ENCODE measurements at places on chromosomes 7 and 10.

DNA sequence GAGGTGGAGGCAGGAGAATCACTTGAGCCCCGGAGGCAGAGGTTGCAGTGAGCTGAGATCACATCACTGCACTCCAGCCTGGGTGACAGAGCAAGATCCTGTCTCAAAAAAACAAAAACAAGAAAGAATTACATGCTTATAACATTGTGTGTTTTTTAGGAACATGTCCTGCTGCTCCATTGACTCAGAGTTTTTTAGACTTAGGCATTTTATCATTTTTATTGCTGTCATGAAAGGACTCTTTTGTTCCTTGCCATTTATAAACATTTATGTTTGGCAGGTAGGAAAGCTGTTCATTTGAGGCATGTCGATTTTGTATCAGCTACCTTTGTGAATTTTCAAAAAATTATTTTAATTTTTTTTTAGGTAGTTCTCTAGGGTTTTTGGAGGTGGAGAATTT is 20.3 kb downstream of the COL26A1 start:
- ATAC-seq, result no peak

DNA sequence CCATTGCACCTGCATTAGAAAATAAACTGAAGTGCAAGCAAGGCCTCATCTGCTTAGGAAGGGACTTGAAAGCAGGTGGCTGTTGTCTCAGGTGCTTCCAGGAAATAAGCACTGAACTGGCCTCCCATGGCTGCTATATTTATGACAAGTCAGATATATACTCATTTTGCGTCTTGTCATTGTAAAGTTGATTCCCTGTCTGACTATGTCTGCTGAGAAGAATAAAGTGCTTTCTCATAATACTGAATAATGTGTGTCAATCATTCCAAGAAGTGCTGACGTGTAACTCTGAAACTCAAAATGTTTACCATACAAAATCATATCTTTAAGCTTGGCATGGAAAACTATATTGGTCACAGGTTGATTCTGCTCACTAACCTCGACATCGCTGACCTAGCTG is 44.9 kb upstream of the SVOPL start:
- ATAC-seq, result no peak

- ATAC-seq, result peak; percentile 20
These were observed 135.3 kb upstream of the FAM20C start for GRCh38 chr7:57071-57470.

- ATAC-seq, result no peak
These were observed 120.3 kb downstream of the ANLN start for GRCh38 chr7:36509962-36510361.

- no peak for ATAC-seq
These were observed 139.2 kb downstream of the C10orf105 start for GRCh38 chr10:71580415-71580814.

GRCh38 chr7:94174956-94175355 is 170.8 kb upstream of the BET1 start:
- ATAC-seq, result no peak

GRCh38 chr10:80318742-80319141 is 29.3 kb upstream of the MAT1A start:
- no peak for ATAC-seq

- ATAC-seq, result no peak
These were observed 173.5 kb downstream of the SEMA3E start for GRCh38 chr7:83475420-83475819.

GRCh38 chr7:154532771-154533170 is 470.2 kb downstream of the PAXIP1 start:
- ATAC-seq, result no peak

GRCh38 chr10:58394471-58394870 is 9.3 kb downstream of the TFAM start:
- ATAC-seq, result no peak

GRCh38 chr7:49773218-49773935 is at the start of gene VWC2:
TSS of gene VWC2 (plus strand) at chr7:49773638. CDS start at chr7:49775436, 1,798 bp downstream.
- ATAC-seq, result no peak

GRCh38 chr7:74606101-74606908 is 51.2 kb upstream of the GTF2I start:
- peak; percentile 48 for ATAC-seq

DNA sequence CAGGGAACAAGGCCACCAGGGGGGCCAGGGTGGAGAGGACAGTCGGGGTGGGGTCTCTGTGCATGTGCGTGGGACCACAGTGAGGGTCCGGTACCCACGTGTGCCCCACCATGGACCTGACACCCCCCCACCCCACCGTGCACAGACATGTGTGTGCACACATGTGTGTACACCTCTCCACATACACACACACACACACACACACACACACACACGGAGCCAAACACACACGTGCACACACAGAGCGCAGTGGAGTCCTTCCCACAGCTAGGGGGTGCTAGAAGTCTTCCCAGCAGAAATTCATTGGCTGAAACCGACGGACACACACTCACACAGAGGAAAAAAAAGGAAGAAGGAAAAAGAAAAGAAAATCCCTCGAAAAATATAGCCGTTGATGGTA is 42.8 kb upstream of the GNA12 start:
- ATAC-seq, result peak; percentile 30

- no peak for ATAC-seq
These were observed 284 bp downstream of the CXCL12 start for GRCh38 chr10:44384601-44385025.

DNA sequence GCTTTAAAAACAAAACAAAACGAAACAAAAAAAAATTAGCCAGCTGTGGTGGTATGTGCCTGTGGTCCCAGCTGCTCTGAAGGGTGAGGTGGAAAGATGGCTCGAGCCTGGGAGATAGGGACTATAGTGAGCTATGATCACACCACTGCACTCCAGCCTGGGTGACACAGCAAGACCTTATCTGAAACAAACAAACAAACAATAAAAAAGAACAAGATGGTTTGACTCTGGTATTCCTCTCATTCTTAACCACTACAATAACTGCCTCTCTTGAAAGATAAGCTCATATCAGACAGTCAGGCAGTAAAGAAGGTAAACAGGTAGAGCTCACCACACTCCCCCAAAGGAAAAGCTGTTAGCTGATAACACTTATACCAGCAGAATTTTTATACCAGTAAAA is 14.1 kb upstream of the DUSP5 start:
- ATAC-seq, result no peak

DNA sequence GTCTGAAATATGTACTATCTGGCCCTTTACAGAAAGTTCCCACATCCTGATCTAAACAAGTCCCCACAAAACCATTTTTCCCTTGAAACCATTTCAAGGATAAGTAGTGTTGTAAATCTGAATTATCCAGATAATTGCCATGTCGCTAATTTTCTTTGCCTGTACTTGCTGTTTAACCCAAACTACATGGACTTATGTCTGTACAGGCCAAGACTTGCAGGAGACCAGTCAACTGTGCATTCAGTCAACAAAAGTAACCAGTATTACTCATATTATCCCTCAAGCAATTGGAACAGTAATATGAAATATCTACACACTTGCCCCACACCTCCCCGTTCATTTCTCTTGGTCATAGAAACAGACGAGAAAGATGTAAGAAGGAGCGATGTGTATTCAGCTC is 347.8 kb upstream of the NFE2L3 start:
- no peak for ATAC-seq

- no peak for ATAC-seq
These were observed 38.5 kb downstream of the GHRHR start for GRCh38 chr7:31002256-31002655.

DNA sequence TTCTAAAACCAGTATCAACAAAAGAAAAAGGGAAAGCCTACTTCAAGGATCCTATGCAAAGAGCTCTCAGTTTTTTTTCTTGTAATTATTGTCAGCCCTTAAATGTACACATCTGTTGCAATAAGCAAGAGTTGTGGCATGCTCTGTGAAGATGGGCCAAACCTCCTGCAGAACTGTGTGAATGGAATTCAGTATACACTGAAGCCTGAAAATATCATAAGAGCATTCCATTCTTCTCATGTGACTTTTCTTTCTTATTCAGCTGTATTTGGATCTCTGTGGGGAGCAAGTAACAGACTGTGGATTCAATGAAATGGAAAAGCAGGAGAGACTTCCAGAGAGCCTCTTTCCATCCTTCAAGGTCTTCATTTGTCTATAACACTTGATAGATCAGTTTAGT is 130.7 kb downstream of the SAMD9 start:
- ATAC-seq, result no peak

- peak; percentile 61 for ATAC-seq
These were observed 185.2 kb upstream of the VIPR2 start for GRCh38 chr7:159329818-159330378.

DNA sequence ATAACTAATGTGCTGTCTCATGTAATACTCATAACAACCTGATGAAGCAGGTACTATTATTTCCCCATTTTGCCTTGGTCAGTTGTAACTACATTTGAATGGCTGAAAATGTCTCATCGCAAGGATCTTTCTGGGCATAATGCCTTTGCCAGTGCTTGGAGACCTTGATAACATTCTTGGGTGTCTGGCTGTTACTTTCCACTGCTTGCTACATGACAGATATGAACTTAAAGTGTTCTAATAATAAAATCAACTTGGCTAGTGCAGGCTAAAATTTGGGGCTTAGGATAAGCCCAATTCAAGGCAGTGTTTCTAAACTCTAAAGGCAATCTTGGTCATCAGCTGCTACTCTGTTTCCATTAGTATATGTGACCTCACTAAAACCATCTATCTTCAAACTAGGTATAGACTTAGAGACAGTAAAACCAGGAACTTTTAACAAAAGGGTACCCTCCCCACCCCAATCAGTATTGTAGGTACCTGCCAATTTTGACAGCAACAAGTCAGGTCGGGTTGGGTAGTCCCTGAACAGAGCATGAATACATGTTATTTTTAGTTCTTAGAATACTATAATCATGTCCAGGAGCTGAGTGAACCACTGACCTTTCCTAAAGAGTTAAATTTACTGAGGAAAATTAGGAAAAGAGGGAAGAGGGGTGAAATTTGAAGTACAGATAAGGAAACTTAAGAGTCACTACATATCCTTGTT is 68.2 kb upstream of the AHR start:
- no peak for ATAC-seq

DNA sequence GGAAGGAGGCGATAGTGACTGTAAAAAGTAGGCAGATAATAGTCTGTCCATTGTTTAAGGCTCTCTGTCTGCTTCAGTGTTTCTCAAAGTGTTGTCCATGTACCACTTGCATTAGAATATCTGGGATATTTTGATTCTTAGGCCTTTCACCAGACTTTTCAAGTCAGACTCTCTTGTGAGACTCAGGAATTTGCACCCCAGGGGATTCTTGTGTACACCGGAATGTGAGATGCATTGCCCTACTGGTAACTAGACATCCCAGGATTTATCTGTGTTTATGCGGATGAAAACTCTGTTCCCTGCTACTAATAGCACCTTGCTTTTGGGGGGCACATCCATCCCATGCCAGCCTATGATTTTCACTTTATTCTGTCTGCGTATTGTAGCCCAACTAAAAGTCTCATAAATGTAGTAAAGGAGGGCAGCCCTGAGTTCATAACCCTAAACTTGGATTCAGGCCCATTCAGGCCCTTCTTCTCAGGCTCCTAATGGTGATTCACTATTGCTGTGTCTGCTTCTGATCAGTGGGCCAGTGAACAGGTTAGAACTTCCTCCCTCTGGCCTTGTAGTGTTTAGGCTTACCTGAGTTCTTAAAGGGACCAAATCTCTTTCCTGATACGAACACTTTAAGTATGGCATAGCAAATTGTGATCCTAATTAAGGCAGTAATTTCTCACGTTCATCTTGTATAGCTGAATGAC is 71.8 kb upstream of the RPA3 start:
- no peak for ATAC-seq

DNA sequence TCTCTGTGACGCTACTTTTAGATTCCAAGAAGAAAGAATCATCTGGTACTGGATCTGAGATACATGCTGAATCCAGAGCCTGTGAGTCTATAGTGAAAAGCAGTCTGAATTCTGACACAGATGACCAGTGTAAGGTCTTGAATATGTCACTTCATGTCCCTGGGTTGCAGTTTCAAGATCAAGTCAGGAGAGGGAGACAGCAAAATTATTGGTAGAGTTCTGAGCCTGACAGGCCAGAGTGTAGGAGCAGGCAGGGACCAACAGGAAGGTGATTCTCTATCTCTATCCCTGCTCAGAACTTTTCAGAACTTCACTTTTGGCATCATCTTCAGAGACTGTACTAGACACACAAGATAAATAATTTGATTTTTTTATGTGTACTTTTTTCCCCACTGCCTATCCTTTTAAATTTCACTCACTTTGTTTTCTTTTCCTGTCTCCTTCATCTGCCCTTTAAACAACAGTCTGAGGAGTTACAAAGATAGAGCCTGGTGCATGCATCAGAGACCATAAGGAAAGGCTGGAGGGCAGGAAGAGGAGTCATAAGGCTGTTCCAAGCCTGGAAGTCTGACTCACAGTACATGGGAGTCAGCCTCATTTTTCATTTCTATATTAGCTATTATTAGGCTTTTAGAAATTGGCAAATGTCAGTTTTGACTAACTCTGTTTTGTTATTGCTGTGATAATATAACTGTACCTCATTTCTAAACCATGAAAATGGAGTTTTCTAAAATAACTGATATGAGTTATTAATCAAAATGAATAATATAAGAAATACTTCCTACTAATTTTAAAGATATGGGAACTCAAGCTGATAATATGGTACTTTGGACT is 120.2 kb upstream of the TMEM229A start:
- ATAC-seq, result no peak

DNA sequence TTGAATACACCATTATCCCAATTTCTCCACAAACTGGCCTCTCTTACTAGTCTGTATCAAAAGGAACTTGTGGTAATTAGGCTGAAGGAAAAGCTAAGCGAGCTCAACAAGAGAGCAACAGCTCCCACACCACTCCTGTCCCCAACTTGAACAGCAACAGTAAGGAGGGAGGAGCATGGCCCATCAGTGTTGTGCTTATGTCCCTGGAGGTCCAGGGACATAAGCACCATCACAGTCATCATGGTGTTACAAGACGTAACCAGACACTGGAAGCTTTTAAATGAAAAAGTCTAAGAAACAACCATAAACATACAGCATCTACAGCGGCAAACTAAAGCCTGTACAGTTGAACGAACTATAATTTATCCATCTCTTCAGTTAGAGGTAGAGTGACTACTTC is 989 bp downstream of the ERLIN1 start:
- ATAC-seq, result no peak

GRCh38 chr7:6505685-6506559 is 45.3 kb downstream of the GRID2IP start:
- ATAC-seq, result no peak

- no peak for ATAC-seq
These were observed 31.7 kb downstream of the HYAL4 start for GRCh38 chr7:123876557-123877256.

- ATAC-seq, result no peak
These were observed 243.1 kb downstream of the ARL4A start for GRCh38 chr7:12930534-12930933.

GRCh38 chr7:26054386-26054785 is 97.6 kb upstream of the NFE2L3 start:
- no peak for ATAC-seq

DNA sequence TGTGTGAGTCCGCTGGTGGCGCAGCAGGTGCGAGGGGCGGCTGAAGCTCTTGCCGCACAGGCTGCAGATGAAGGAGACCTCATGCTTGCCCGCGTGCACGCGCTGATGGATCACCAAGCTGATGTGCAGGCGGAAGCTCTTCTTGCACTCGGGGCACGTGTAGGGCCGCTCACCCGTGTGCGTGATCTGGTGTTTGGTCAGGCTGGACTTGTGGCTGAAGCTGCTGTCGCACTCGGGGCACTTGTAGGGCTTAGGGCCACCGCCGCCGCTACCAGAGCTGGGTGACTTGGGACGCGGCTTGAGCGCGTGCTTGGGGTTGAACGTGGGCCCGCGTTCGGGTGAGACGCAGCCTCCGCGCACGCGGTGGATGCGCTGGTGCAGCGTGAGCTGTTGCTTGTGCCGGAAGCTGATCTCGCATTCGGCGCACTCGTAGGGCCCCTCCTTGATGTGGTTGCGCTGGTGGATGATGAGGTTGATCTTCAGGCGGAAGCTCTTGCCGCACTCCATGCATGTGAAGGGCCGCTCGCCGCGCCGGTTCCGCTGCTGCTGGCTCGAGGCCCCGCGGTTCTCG is 28.7 kb downstream of the ZNF777 start:
- ATAC-seq, result no peak

Measured in gastroesophageal sphincter (tissue), 4 donors.